Astrocyte (in vitro differentiated cells and primary cell): ENCODE measurements at places on chromosomes 3 and 15.

DNA sequence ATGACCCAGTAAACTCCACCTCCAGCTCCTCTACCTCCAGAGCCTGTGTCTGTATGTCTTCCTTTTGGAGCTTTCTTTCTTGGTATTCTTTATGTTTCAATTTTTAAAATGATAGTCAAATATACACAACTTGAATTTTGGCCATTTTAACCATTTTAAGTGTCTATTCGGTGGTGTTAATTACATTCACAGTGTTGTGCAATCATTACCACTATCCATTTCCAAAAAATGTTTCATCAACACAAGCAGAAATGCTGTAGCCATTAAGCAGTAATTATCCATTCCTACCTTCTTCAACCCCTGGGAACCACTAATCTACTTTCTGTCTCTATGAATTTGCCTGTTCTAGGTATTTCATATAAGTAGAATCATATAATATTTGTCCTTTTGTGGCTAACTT is 194.5 kb upstream of the TSC22D2 start:
- no peak for DNase-seq

DNA sequence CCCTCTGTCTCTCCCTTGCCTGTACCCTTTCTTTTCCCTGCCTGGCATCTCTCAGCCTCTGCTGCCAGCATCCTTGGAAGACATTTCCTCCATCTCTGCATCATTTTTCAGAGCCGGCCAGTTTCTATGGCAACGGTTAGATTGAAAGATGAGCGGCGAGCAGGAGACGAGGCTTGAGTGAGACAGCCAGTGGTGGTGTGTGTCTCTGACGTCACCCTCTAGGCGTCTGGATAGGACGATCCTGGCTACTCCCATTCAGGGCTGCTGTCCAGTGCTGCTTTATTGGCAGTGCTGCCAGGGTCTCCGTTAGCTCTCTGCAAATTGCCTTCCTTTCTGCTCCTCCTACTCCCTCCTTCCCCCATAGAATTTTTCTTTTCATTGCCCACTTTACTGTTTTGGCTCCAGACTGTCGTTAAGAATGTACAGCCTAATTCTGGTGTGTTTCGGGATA is 57.9 kb downstream of the TRAK1 start:
- peak; percentile 88 for DNase-seq

DNA sequence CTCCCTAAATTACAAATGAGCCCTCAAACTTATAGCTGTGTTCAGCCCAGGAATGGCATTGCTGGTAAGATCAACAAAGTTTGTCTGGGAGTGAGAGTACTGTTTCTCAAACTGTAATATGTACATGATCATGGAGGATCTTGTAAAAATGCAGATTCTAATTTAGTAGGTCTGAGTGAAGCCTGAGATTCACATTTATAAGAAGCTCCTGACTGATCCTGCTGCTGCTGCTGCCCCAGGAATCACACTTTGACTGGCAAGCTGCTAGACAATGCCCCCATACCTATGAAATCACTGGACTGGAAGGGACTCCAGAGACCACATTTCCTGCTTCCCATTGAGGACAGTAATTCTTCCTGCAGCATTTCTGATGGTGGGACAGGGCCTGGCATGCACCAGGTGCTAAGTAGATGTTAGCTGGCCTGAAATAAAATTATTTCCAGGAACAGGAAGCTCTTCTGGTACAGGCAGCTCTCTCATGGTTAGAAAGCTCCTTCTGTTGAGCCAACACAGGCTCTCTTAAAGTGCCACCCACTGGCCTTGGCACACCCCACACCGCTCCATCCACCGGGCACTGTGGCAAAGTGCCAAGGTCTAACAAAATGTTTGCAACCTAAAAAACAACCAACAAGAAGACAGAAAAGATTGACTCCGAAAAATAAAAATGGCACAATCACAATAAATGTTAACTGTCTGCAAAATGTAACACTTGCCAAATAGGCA is 36.7 kb upstream of the ZNF710 start:
- DNase-seq, result no peak

DNA sequence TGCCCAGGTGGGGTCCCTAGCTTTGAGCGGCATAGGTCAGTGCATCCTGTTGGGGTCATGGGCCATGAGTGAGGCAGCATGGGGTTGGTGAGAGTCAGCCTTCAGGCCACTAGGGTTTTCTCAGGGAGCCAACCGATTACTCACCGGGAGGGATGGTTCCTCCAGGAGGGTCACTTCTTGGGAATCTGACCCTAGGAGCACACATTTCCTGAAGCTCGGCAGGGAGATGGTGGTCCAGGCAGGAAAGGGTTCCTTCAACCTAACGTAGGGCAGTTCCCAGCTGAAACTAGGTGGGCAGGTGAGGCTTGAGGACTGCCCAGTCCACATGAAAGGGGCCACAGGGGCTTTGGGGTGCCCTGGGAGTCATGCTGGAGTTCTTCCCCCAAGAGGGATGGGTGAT is 218.0 kb downstream of the UBE3A start:
- DNase-seq, result no peak

- no peak for DNase-seq
Observed at GRCh38 chr15:82133251-82133650, 87.4 kb upstream of the MEX3B start.

GRCh38 chr15:82039871-82040270 is 5.9 kb downstream of the MEX3B start:
- DNase-seq, result no peak

- DNase-seq, result peak; percentile 70
Observed at GRCh38 chr3:141894524-141895176, 18.2 kb downstream of the ATP1B3 start.

- DNase-seq, result peak; percentile 40
Observed at GRCh38 chr15:42591238-42591934, 16.0 kb downstream of the STARD9 start.

GRCh38 chr15:67066959-67067853 is 1.8 kb downstream of the SMAD3 start:
- no peak for DNase-seq

DNA sequence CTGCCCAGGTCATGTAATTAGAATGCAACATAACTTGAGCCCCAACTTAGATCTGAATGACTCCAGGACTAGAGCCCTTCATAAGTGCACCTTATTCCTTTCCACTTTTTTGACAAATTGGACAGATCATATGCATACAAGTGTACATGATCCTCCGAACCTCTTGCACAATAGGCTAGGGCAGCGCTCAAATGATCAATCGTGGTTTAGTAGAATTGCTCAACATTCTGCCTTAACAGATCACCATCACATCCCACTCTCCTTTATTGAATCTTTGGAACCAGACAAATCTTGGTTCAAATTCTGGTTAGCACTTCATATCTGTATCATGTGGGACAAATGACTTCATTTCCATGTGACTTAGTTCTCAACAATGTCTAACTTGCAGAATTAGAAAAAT is 106.8 kb upstream of the CDIN1 start:
- DNase-seq, result peak; percentile 16

- peak; percentile 70 for DNase-seq
Observed at GRCh38 chr3:8891774-8892173, 71.5 kb downstream of the RAD18 start.

- DNase-seq, result peak; percentile 36
Observed at GRCh38 chr3:34011171-34012101, 213.0 kb downstream of the PDCD6IP start.

DNA sequence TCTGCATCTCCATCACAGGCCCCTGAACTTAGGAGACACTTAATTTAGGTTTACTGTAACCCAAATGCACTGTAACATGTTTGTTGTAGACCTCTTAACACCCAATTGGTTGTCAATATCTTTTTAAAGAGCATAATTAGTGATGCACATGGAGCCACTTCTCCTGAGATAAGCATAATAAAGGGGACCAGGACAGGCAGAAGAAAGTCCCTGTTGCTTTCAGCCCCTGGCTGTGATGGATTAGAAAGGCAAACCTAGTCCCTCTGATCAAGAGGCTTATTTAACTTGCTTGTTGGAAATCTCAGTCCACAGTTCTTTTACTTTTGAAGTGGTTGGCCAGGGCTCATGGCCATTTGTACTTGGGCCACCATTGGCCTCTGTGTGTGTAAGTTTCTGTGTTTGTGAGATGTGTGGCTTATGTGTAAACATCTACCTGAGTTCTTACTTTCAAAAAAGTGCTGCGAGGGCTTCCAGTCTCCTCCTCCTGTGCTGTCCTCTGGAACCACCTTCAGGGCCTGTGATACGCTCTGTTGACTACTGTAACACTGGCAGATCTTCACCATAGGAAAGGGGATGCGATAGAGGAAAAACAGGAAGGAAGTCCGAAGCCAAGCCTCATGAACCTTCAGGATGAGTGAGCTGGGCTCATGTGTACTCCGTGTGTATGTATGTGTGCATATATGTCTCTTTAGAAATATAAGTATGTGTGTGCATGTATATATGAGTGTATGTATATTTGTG is 136.2 kb downstream of the EPHB1 start:
- no peak for DNase-seq

GRCh38 chr3:196737655-196738054 is 2.0 kb upstream of the PAK2 start:
- no peak for DNase-seq

GRCh38 chr3:40278791-40279190 is 30.7 kb upstream of the EIF1B start:
- no peak for DNase-seq
